ENCODE measurements at places on chromosomes 2 and 18. TPM values are rescaled to one million over a fixed set of nuclear protein-coding genes. Genes with fewer than 3 reads are reported as not detected.

DNA sequence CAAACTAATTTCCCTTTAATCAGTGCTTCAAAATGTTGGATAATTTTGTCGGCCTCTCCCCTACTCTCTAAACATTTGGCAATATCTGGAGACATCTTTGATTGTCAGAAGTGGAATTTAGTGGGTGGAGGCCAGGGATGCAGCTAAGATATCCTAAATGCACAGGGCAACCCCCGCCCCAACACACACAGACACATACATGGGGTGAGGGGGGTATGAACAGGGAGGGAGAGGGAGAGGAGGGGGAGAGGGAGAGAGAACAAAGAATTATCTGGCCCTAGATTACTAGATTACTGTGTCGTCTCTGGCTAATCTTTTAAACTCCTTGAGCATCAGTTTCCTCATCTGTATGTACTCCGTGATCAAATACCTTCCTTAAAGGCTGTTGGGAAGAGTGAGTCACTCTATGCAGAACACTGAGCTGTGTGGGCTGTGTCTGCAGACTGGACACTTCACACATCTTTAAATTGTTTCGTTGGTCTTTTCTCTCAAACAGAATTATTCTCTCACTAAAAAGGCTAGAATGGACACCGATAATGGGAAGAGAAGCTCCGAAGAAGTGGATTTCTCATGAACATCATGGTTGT is 2.9 kb downstream of the RNF149 start:
- peak; percentile 37 for DNase-seq

The RTP5 gene
- not detected for total RNA-seq

- DNase-seq: peak; percentile 77
Observed at GRCh38 chr2:230885463-230886130, 20.9 kb downstream of the ITM2C start.

DNA sequence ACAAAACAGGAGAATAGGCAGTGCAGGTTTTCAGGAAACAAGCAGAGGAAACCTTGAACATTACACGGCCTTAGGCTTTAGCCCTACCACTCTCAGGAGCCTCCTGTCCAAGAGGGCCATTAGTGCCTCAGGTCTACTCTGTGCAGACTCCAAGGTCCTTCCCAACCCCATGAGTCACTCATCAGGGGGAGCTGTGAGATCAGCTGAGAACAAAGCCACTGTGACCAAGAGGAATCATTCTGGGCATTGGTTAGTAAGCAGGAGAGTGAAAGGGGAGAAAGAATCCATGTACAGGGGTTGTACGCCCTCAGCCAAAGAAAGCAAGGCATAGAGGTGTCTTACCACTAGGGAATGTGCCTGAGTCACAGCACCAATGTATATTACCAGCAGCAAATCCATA is 680.3 kb downstream of the DPP10 start:
- peak; percentile 31 for DNase-seq

DNA sequence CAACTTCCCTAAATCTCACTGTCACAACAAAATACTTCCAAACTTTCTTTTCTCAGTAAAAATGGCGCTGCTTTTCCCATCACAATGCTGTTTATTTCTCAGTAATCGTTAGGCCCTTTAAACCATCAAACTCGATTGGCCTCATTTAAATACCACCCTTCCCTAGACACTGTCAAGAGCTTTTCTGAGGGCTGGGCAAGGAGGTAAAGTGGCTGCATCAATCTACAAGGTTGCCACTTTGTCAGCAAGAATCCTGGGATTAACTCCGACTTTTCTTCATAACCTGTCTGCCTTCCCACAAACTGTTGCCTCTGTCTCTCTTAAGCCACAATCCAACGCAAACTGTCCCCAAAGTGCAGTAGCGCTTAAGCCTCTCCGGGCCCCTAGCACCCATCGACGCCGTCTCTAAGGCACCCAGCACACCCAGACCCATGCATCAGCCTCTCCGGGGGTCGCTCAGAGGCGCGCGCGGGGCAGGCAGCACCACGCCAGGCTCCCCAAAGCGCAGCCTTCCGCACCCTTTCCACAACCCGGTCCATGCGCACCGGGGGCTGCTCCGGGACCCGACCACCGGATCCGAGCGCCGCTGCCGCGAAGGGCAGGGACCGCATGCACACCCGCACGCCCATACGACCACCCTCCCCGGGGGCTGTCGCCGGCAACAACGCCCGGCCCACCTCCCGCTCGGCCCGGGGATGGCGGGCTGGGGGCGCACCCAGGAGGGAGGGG is 683 bp downstream of the MBOAT2 start:
- DNase-seq: peak; percentile 21

DNA sequence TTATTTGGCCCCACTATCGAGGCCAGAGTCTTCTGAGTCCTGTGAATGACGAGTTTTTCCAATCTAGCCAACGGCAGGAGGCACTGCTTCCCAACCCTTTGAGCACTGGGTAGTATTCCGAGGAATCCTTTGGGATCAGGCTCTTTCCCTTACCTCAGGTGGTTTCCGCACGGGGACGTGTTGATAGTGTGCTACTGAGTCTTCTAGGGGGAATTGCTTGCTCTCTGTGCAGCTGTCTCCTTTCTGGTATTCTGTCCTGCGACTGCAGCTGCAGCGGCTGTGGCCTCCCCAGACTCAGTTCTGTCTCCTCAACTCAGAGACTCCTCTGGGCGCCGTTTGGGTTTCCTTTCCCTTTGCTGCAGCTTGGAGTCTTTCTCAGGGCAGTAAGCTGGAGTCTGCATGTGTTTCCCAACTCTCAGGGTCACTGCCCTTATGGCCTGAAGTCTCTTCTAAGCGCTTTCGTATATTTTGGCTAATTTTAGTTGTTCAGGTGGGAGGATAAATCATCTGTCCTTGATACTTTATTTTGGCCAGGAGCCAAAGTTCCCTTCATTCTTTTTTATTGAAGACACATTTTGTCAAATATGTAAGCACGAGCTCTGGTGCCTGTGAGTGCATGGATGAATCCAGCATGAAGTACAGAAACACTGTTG is 118.4 kb downstream of the MAP4K4 start:
- no peak for DNase-seq

GRCh38 chr18:23386317-23386716 is 66.8 kb upstream of the RIOK3 start:
- no peak for DNase-seq

Measured in hepatocyte (in vitro differentiated cells).